HFFc6 (cell line): ENCODE measurements at places on chromosomes 5 and 9. TPM values are rescaled to one million over a fixed set of nuclear protein-coding genes. Genes with fewer than 3 reads are reported as not detected.

DNA sequence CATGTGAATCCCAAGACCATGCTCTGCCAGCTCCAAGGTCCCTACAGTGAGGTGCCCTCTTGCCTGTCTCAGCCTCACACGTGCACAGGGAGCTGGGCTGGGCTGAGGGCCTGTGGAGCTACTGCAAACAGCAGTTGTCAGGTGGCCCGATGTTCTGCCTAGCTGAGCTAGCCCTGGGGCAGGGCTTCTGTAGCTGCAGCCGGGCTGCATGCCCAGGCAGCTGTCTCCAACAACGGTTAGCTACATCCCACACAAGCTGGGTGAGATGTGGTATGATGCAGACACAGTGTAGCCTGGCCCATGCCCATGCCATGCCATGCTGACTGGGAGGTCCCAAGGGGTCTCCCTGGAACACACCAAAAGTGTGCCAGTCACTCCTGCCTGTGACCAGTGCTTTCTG is 62.0 kb downstream of the MACROH2A1 start:
- no peak for DNase-seq

GRM6 gene
- not detected in 3 replicates for total RNA-seq

DNA sequence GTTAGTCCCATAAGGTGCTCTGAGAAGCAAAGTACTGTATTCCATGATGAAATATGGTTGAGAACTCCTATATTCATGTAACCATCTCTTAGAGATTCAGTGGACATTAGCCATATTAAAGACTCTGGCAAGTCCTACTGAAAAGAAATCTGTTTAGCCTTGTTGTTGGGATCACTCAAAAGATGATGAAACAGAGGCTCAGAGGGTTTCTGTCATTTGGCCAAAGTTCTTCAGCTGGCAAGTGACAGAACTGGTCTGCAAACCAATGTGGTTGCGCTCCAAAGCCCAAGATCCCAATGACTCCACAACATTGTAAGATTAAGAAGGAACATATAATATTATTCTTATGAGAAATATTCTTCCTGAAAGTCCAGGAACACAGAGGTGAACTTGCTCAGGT is 462.9 kb downstream of the ACTL7B start:
- no peak for DNase-seq

DNA sequence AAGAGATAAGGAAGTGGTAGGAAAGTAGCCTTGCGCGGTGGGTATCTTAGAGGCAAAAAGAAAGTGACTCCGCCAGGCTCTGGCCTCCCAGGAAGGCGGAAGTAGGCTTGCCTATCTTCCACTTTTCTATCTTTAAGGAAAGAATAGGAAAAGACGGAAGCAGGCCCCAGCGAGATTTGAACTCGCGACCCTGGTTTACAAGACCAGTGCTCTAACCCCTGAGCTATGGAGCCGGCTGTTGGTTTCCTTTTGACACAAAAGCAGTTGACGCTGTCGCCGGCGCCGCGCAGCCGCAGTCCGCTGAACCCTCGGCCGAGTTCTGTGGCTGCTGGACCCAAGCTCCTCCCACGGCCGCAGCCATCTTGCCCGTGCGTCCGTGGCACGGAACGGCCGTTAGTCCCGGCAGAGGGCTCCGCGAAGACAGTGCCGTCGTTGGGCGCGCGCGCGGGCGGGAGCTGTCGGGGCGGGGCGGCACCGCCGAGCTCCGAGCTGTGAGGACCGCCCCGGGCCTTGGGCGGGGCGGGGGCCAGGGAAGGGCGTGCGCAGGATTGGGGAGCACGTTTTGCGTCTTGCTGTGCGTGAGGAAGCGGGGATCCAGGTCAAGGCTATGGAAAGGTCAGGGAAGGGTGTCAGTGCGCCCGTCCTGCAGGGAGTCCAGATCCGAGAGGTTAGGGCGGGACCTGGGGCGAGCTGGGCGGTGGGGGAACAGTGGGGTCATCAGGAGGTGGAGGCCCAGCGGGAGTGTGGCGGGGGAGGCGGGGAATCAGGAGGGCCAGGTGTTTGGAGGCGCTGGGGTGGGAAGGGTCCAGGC is 13.3 kb downstream of the TRIM7 start:
- DNase-seq: peak; percentile 94

DNA sequence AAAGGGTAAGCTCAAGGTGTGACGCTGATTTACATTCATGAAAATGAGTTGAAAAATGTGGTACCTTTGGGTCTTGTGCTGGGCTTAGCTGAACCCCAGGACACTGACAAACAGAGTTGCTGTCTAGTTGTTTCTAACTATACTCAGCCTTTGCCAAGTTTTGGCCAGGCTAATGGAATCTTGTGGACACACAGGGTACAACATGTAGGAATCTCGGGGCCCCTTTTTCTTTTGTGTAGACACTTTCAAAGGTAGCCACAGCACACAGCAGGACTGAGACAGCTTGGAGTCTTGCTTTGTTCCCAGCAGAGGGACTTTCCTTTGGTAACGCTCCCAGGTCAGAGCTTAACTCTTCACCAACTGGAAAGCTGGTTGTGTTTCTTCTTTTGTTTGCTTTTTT is 7.8 kb downstream of the LIX1 start:
- DNase-seq: no peak

EIF4EBP3 gene
- total RNA-seq: 1.8 to 6.8 TPM (median 2.8 TPM) in 3 replicates

- no peak for DNase-seq
These were observed 21.7 kb downstream of the ABO start for GRCh38 chr9:133253268-133253667.

- DNase-seq: no peak
These were observed 188.1 kb downstream of the TMEM167A start for GRCh38 chr5:82889088-82889487.

GRCh38 chr5:72847439-72847838 is 31.0 kb downstream of the TNPO1 start:
- no peak for DNase-seq

DNA sequence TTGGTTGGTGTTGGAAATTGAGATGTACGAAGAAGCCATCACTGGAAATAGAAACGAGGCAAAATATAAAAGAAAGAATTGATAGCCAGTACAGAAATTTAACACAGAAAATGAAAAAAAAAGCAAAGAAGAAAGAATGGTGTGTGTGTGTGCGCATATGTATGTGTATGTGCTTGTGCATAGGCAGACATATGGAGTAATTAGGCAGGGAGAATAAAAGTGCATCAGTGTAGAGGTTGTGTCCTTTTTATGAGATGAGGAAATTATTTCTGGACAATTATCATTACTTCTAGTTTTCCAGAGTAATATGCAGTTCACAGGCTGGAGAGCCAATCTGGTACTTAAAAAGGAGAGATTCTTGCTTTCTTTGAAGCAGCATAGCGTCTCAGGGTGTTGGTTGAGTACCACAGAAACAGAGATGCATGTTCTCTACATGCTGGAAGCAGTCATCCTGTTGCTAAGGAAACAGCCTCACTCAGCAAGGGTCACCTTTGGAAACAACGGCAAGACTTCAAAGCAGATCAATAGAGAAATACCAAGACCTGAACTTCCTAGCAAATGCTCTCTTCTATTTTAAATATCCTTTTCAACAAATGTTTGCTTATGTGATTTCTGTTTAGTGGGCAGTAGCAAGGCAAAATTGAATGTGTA is 172.7 kb downstream of the TAF11L14 start:
- DNase-seq: no peak

- DNase-seq: no peak
These were observed 99.8 kb upstream of the SPATA31C2 start for GRCh38 chr9:88237991-88238571.

HTR4 gene
- total RNA-seq: not detected in 3 replicates

GRCh38 chr5:173235499-173236394 is 741 bp upstream of the NKX2-5 start:
- no peak for DNase-seq

ROR2 gene
- not detected in 3 replicates for total RNA-seq
